NCI-H1436 treated with DMSO at 0.1 percent for 48 hours (cell line): ENCODE measurements at places on chromosomes 3 and 15.

- DNase-seq, result no peak
Observed at GRCh38 chr3:141280086-141280485, 48.5 kb downstream of the PXYLP1 start.

GRCh38 chr3:108489776-108490175 lies 20.6 kb downstream of the MYH15 start:
- DNase-seq, result no peak

- no peak for DNase-seq
Observed at GRCh38 chr3:190972840-190973270, 110.4 kb upstream of the GMNC start.

- DNase-seq, result peak; percentile 23
Observed at GRCh38 chr3:106758459-106758858, 618.8 kb upstream of the CCDC54 start.

DNA sequence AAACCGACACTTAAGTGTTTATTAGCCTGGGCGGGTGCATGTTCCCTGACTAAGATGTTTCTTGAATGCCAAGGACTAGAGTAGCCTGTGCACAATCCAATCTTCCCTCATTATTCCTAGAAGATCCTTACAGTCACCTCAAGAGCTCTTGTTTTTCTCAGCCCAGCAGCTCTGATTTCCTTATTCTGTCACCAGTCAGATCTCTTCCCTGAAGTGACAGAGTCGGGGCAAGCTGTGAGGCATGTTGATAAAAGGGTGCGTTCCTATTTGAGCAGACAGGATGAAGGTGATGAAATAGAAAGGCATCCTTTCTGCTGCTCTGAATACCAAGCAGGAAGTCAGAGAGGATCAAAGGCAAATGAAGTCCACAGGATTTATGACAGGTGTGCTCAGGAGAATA lies 125.6 kb upstream of the MCTP2 start:
- no peak for DNase-seq

DNA sequence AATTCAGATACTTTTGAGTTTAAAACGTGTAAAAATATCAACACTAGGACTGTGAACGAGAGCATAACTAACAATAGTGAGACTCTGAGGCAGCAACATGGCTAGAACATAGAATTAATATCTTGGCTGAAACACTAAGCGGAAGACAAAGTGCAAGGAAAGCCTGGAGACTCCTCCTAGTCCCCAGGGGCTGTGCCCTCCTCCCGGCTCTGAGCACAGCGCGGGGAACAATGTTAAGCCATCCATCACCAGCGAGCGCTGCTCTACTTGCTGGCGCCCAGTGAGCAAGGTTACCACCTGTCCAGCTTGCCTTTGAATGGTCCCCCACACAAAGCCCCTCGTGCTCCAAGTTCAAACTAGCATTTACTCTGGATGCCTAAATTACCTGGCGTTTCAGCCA lies 436.9 kb downstream of the FOXP1 start:
- no peak for DNase-seq

GRCh38 chr3:86225461-86225860 lies 765.5 kb downstream of the VGLL3 start:
- no peak for DNase-seq

- DNase-seq, result no peak
Observed at GRCh38 chr3:39491014-39491413, 23.5 kb downstream of the MOBP start.

GRCh38 chr3:69770976-69771634 lies 31.8 kb downstream of the MITF start:
- DNase-seq, result no peak

GRCh38 chr3:41575724-41576123 lies 376.4 kb downstream of the CTNNB1 start:
- no peak for DNase-seq

GRCh38 chr15:42728972-42729371 lies 8.0 kb downstream of the CDAN1 start:
- no peak for DNase-seq

DNA sequence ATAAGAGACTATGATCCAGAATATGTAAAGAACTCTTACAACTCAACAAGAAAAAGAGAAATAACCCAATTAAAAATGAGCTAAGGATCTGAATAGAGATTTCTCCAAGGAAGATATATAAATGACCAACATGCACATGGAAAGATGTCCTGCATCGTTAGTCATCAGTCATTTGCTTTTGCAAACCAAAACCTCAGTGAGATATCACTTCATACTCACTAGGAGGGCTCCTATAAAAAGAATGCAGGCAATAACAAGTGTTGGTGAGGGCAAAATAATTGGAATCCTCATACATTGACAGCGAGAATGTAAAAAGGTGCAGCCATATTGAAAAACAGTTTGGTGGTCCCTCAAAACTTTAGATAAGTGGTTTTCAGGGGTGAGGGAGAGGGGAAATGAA lies 56.9 kb downstream of the EXOG start:
- DNase-seq, result no peak

DNA sequence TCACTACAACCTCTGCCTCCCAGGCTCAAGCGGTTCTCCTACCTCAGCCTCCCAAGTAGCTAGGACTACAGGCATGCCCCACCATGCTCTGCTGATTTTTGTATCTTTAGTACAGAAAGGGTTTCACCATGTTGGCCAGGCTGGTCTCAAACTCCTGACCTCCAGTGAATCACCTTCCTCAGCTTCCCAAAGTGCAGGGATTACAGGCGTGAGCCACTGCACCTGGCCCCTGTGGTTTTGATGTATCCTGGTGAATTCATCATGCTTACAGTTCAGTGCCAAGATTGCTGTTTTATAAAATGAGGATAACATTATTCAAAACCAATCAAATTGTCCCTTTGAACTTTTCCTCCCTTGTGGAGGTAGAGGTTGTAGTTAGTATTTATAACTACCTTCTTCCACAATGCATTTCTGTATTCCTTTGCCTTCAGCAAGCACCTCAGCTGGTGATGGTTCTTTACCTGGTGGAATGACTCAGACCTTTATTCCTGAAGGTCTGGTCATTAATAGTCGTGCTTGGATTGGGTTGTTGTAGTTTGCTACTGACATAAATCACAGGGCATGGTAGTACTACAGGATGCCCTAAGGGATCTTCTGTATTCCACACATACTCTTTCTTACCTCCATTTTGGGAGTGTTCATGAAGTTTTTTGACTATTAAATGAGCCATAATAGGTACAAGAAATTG lies 76.9 kb downstream of the UBP1 start:
- no peak for DNase-seq

- DNase-seq, result no peak
Observed at GRCh38 chr3:69764121-69764741, 25.0 kb downstream of the MITF start.

- DNase-seq, result no peak
Observed at GRCh38 chr3:104359546-104359945, 1007.2 kb upstream of the ALCAM start.

DNA sequence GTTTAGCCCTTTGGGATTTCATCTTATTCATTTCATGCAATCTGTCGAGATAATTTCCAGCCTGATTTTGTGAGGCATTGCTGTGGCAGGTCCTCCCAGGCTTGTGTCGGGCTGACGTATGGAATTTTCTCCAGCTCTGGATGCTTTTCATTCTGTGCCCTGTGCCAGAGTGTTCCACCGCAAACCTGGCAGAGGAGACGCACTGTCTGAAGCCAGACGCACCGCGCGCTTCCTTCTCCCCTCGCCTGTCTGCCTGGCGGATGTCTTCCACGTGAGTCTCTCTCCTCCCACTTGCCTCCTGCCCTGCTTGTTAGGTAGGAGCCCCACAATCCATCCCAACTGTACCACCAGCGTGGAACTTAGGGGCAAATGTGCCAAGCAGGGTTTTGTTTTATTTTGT lies 20.1 kb upstream of the GLCE start:
- DNase-seq, result no peak

DNA sequence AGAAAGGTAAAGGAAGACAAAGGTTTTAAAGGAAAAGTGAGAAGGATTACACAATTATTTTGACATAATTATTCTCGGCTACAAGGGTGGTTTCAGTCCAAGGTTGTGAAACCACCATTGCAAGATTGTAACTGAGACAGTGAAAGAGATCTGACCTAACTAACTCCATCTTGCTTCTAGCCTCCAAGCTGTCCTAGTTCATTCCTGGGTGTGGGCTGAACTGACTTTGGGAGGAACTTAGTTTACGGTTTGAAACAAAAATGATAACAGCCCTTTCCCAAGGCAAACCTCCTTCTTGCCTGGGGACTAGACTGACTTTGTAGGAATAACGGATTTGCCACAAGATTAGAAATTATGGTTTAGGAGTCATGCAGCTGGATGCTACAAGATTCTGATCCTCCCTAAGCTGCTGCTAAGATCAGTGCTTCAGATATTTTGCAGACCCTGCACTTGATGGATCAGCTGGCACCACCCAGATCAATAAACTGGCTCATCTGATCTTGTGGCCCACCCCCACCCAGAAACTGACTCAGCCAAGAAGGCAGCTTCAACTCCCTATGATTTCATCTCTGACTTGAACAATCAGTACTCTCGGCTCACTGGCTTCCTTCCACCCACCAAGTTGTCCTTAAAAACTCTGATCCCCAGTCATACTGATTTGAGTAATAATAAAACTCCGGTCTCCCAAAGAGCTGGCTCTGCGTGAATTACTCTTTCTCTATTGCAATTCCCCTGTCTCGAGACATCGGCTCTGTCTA lies 57.7 kb upstream of the AADACL2 start:
- no peak for DNase-seq

DNA sequence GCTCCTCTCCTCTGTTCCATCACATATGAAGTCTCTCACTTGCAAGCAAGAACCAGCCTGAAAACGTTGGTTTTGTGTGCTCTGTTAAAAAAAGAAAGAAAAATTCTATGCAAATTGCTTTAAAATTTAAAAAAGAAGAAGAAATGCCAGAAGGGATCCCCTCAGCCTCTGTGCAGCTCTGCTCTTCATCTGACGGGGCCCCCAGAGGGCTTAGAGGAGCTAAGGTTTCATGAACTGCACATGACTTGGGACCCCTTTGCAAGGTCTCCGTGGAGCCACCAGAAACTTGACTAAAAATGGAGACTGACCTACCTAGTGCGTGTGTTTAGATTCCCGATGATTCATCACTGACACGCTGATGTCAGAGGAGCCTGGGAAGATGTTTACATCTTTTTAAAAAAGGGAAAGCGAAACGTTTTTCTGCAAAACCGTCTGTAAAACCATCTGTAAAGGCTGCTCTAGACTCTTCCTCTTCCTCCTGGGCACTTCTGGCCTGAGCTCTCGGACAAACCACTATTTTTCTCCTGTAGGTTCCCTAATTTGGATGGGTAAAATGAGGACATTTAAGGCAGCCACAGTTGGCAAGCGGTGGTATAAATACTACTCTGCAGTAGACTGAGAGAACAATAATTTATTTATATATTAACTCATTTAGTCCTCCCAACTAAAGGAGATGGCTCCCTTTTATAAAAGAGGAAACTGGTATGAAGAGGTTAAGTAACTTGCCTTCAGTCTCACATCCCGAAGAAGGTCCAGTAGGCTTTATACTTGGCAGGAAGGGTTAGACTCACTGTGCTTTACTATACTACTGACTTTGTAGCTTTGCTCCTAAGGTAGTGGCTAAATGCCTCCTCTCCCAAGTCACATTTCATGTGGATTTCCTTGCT lies 67.2 kb upstream of the POLG start:
- DNase-seq, result no peak

- DNase-seq, result no peak
Observed at GRCh38 chr3:76664816-76665215, 375.1 kb upstream of the ROBO2 start.

- DNase-seq, result no peak
Observed at GRCh38 chr3:128426128-128426921, 40.4 kb downstream of the DNAJB8 start.

DNA sequence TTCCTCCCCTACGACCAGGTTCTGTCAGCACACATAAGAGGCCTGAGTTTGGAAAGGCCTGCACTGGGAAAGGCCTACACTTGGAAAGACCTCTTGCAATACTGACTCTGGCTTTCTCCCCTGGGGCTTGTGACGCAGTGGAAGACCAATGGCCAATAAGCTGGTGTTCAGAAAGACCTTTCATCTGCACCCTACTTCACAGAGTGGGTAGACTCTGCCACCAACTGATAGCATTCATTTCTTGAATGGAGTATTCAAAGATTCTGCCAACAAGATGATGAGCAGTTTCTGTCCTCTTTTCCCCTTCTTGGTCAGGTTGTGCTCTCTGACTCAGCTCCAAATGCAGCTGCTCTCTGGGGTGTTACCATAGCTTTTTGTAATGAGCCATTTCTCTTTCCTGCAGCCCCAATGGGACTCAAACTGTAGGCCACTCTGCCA lies 48.8 kb downstream of the TIPARP start:
- DNase-seq, result no peak

- no peak for DNase-seq
Observed at GRCh38 chr3:50340448-50341329, at the start of gene RASSF1. RASSF1 (minus strand) TSS chr3:50340836; CDS start chr3:50340805, 31 bp downstream.

- no peak for DNase-seq
Observed at GRCh38 chr15:77243716-77244401, 172.9 kb upstream of the TSPAN3 start.

DNA sequence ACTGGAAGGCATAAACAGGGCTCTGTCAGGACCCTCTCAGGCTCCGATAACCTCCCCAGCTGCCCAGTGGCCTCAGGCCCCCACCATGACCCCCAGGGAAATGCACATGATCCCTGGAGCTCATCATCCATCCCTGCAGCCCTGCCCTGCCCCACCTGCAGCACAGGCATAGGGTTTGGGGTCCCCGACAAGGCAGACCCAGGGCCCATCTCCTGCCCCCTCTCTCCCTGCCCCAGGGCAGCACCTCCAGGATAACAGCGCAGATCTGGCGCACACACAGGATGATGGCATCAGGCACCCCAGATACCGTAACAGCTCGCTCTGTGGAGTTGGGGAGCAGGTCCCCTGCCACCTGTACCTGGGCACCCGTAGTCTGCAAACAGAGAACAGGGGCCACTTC lies 4.5 kb downstream of the GPR62 start:
- DNase-seq, result no peak

DNA sequence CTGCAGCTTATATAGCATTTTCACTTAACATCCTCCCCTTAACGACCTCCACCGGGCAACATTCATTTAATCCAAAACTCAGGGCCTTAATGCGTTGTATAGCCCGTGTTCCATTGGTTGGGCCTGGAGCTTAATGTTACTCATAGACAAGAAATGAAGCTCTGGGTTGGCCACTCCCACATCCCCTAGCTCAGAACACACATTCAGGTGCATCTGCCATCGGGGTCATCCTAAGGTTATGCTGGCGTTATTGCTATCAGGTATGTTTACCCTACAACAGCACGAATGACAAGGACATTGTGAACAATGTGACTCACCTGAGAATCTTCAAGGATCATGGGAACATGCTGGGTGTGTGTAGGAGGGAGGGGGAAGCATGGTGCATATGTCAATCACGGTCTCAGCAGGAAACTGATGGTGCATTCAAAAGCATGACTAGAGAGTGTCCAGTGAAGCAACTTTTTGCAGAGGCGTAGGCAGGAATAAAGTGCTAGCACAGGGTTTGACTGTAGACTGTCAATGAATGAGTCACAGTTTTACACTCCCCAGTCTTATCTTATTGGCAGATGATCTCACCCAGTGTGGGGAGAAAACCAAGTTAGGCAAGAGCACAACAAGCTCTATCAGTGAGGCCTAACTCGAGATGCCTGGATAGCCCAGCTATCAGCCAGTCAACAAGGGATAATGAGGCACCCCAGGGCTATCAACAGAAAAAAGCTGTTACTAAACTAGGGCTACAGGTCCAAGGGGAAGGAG lies 402.1 kb upstream of the MCTP2 start:
- DNase-seq, result no peak
